ENCODE measurements at places on chromosomes 6 and 20.

GRCh38 chr20:10219452-10219791 lies 792 bp downstream of the SNAP25 start:
- peak; percentile 64 for DNase-seq

GRCh38 chr20:38372806-38373205 lies 26.5 kb downstream of the LBP start:
- no peak for DNase-seq

GRCh38 chr20:5834436-5835005 lies 84.3 kb downstream of the SHLD1 start:
- DNase-seq: no peak

DNA sequence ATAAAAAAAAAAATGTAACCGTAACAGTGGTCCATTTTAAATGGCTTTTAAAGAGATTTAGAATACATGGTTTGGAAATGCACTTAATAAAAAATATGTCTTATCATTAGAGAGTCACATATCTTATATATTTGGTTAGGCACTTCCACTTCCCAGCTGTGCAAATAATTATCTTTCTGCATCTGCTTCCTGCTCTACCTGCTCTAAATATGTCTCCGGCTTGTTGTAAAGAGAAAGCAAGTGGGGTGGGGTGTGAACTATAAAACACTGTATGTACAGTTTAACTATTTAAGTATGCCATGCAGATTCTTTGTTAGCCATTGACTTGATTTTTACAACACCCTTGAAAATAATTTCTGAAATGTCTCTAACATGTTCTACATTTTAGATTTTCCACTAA lies 106.3 kb downstream of the NKAIN2 start:
- no peak for DNase-seq

DNA sequence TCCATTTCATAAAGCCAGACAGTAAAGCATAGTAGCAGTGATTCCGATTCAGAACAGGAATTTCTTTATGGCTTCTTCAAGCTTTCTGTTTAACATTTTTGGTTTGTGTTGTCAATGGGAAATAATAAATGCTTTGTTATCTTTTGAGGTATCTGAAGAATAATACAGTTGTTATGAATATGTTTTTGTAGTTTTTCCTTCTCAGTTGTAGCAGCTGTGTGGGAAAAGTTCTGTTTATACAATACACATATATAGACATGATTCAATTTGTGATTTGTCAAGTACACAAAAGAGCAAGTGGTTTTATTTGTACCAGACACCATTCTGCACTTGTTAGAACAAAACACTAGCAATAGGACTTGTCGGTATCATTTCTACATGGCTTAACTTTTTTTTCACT lies 96.6 kb downstream of the CDYL start:
- DNase-seq: no peak

DNA sequence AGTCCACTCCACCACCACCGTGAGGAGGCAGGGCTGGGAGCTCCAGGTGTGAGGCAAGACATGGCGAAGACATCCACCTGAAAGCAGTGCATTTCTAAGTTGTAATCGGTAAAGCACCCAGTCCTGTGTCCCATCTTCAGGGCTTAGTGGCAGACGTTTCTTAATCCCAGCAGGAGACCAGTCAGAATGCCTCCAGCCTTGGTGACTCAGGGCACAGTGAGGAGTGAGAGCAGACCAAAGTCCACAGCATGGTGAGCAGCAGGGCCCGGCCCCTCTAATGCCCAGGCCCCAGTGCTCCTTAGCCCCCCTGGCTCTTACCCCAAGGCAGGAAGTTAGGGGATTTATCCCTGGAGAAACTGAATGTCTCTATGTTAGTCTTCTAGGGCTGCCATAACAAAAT lies 183.9 kb downstream of the SYNDIG1 start:
- no peak for DNase-seq

DNA sequence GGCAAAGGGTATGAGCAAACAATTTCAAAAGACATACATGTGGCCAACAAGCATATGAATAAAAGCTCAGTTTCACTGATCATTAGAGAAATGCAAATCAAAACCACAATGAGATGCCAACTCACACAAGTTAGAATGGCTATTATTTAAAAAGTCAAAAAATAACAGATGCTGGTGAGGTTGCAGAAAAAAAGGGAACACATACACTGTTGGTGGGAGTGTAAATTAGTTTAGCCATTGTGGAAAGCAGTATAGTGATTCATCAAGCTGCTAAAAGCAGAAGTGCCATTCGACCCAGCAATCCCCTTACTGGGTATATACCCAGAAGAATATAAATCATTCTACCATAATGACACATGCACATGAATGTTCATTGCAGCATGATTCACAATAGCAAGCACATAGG lies 6.7 kb upstream of the KHDC1L start:
- no peak for DNase-seq

GRCh38 chr6:53361549-53362031 lies 12.8 kb upstream of the ELOVL5 start:
- DNase-seq: peak; percentile 51

DNA sequence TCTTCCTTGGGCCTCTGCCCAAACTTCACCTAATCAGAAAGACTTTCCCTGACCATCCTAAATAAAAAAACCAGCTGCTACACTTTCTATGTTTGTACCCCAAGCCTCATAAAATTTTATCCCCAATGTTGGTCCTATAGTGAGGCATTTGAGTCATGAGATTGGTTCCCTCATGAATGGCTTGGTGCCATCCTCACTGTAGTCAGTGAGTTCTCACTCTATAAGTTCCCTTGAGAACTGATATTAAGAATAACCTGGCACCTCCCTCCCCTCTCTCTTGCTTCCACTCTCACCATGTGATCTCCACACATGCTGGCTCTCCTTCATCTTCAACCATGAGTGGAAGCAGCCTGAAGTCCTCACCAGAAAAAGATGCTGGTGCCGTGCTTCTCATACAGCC lies 316.9 kb upstream of the PRDM1 start:
- DNase-seq: no peak

- DNase-seq: no peak
Observed at GRCh38 chr20:56447227-56447626, 21.2 kb upstream of the RTF2 start.

DNA sequence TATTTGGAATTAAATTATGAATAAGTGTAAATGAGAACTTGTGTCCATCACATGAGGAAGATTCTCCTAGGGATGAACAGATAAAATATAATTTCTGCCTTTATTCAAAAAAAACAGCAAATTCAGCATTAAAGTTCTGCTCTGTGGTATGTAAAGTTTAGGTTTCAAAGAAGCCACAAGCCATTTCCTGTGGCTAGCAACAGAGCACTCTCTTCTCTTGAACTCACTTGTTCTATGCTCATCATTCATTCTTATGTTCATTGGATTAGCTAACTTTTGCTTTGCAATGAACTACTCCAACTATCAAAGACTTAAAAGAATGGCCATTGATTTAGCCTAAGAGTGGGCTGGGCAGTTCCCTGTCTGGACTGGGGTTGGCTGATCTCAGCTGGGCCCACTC lies 20.8 kb upstream of the SNRPB2 start:
- DNase-seq: no peak

- no peak for DNase-seq
Observed at GRCh38 chr20:12928755-12929401, 79.9 kb upstream of the SPTLC3 start.

- peak; percentile 31 for DNase-seq
Observed at GRCh38 chr20:16615199-16615598, 42.0 kb upstream of the KIF16B start.

Data from anterior cingulate cortex (tissue), 58 donors.